ENCODE measurements at places on chromosomes 7 and 10.

DNA sequence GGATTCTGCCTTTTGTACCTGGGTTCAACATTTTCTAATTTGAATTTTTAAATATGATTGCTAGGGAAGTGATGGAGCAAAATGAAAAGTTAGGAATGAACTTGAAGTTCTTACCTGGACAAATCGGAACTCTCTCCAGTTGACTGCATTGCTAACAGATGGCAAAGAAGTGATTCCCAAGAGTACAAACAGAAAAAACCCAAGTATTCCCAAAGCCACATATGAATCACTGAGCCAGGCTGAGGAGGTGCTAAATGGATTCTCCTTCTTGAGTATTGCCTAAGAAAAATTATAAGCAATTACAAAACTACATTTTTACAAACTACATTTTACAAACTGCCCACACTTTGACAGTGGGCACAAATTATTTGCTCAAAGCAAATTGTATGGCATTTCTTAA lies 25.9 kb downstream of the STEAP4 start:
- no peak for DNase-seq

DNA sequence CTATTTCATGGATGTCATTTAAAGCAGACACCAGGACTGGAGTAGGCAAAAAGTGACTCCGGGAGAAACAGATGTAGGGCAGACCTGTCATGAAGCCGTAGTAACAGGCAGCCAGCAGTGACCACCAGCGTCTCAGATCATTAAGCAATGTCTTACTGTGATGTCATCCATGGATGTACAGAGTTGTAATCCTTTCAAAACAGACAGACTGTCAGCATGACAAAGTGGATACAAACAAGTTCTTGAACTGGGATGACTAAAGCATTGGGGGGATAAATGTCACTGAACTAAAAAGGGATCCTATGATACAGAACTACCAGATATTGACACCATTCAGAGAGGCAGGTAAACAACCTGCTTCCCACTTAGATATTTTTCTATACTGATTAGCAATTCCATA lies 675.5 kb downstream of the PARD3 start:
- DNase-seq = no peak

DNA sequence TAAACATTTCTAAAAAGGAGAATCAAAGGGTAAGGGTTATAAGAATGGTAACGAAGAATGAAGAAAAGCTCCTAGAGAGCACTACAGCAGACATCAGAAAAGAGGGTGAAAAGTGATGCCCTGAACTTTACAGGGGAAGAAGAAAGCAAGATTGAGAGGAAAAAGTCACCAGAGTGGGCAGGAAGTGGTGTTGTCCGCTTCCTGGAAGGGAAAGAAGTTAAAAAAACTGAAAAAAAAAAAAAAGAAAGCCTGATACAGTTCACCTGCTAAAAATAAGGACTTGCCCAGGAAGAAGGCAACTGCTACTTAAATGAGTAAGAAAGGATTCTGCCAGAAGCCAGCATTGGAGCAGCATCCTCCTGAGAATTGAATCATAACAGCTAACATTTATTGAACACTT lies 330.1 kb upstream of the PHF14 start:
- DNase-seq = no peak

GRCh38 chr7:127786184-127786583 lies 134.2 kb downstream of the SND1 start:
- no peak for DNase-seq

DNA sequence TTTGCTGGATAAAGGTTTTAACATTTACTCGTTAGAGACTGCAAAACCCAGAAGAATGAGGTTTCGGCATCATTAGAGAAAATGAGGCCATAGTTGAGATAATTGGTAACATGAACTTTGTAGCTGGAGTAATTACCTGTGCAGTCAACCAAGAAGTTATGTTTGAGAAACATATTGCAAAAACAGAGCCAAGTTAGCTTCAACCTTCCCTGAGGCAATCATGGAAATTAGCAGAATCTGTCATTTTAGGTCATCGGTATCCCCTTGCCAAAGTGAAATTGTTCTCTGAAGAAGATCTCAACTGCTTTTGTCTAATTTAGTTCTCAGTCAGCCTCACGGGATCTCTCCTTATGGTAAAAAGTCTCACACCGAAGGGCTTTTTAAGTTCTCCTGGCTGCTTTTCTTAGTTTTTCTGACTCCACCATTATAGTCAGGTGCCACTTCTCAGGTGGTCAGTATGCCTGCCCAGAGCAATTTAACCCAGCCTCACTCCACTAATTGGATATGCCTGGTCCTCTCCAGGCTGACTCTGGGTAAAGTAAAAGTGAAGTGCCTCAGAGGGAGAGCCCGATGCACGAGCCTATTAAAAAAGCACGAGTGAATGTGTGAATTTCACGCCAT lies 52.5 kb downstream of the NRCAM start:
- no peak for DNase-seq

DNA sequence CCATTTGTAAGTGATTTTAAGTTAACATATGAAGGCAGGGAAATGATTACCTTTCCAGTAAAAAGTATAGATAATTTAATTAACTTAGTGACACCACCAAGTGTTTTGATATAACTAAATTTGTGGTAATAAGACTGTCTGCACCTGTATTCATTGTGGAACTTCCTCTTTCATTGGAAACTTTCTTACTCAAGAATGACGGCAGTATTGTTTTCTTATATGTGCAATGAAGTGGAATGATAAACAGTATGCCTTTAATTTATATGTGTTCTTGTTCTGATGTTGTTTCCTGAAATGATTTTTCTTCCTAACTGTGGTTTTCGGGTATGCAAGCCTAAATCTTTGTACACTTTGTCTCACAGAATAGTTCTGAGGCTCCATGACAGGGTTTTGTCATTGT lies 46.4 kb downstream of the CASD1 start:
- DNase-seq = no peak

DNA sequence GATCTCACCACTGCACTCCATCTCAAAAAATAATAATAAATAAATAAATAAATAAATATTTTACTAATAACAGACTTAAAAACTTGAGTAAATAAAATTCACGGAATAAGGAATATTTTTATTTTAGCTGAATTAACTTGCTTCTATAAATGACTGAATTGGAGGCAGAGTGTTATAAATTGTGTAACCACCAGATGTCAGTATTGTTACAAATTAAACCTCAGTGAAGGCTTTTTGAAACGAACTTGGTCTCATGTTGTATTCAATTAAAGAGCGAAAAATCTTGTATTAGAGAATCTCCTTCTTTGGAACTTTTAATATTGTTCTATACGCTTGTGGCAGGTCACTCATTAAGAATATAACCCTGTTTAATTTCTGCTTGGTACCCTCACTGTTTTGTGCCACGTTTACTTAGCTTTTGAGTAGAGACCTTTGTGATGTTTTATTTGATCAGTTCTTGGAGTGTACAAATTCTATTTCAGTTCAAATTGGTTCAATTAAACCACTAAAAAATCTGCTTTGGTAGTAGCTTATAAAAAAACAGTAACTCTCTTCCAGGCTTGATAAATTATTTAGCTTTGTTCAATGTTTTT lies 45.6 kb upstream of the SCIN start:
- DNase-seq = no peak

DNA sequence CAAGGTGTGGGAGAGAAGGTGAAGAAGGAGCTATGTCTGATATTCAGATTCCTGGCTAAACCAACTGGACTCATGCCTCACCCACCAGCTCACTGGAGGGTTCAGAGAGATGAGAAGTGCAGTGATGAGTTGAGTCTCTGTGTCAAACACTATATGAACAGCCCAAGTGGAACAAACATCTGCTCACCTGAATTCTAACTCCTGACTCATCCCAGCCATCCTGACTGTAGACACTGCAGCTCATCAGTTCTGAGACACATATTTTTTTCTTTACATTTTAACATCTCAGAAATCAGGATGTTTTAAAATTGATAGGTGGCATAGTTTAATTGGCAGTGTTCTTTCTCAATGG lies 27.3 kb downstream of the GSDME start:
- DNase-seq = no peak

DNA sequence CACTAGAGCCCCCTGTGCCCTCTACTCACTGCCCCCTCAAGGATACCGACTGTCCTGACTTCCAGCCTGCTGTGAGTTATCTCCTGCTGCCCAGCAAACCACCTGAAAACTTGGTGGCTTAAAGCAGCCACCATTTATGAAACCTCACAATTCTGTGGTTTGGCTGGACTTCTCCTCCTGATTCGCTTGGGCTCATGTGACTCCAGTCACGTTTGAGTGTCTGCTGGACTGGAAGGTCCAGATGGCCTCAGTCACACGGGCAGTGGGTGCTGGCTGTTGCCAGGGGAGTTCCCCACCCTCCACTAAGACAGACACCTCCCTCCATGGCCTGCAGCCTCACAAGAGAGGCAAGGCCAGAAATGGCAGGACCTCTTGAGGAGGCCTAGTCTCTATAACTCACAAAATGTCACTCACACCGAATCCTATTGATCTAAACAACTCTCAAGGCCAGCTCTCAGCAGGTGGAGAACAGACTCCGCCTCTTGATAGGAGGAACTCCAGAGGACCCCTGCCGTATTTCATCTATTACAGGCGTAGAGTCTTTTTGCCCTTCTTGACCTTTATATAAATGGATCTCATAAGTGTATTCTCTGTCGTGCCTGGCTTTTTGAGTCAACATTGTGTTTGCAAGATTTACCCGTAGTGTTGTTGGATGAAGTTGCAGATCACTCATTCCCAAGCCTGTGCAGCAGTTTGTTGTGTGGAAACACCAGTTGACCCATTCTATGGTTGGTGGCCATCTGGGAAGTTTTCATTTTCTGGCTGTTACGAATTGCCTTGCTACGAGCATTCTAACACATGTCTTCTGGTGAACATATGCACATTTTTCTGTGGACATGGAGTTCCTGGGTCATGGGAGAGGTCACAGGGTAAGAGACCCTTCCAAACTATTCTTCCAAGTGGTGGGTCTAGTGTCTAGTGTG lies 48.3 kb downstream of the ZMIZ1 start:
- DNase-seq = no peak

DNA sequence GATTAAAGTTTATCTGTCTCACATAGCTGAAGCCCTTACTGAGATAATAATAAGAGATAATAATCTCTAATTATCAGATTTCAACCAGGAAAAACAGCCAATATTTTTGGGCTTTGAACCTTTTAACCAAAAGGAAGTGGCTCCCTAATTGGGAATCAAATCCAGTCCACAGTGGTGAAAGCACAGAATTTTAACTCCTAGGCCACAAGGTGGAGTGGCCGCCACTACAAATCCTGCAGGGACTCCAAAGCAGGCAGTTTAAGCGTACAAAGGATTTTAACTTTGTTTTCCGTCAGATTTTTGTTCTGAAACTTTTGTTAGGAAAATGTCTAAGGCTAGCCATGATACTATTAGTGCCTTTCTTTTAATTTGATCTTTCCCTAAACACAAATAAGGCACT lies 99.6 kb upstream of the CCNY start:
- no peak for DNase-seq

- DNase-seq = no peak
Observed at GRCh38 chr10:70898687-70899086, 10.3 kb upstream of the PCBD1 start.

DNA sequence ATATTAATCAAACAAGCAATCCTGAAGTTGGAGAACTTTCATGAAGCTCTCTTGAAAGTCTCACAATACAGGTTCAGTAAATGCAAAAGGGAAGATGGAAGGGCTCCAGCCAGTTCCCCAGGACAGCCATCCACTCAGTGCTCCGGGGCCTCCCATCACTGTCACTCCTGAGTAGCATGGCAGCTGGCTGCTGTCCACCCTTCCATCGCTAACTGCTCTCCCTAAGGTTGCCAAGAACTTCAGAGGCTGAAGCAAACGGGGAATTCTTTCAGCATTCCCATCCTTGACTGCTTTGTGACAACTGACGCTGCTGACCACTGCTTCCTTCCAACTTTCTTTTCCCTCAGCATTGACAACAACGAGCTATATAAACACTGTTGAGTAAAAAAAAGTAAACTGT lies 69.1 kb downstream of the VPS41 start:
- DNase-seq = no peak

DNA sequence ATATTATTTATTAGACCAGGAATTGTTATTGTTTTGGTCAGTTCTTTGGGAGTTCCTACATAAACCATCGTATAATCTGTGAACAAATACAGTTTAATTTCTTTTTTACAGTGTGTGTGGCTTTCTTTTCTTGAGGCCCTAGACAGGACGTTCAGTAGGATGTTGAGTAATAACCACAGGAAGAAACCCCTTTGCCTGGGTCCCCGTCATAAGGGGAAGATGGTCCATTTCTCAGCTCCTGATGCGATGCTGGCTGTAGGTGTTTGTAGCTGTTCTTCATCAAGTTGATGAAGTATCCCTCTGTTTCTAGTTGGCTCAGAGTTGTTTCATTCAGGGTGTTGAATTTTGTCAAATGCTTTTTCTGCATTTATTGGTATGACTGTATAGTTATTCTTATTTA lies 219.7 kb upstream of the ADARB2 start:
- no peak for DNase-seq

DNA sequence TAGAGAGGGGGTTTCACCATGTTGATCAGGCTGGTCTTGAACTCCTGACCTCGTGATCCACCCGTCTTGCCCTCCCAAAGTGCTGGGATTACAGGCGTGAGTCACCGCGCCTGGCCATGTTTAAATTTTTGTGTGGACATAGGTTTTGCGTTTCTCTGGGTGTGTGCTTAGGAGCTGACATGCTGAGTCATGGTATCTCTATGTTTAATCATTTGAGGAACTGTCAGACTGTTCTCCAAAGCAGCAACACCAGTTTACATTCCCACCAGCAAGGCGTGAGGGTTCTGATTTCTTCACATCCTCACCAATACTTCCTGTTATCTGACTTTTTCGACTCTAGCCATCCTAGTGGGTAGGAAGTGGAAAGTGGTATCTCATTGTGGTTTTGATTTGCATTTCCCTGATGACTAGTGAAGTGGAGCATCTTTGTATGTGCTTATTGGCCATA lies 153.7 kb downstream of the DNAJB6 start:
- no peak for DNase-seq

DNA sequence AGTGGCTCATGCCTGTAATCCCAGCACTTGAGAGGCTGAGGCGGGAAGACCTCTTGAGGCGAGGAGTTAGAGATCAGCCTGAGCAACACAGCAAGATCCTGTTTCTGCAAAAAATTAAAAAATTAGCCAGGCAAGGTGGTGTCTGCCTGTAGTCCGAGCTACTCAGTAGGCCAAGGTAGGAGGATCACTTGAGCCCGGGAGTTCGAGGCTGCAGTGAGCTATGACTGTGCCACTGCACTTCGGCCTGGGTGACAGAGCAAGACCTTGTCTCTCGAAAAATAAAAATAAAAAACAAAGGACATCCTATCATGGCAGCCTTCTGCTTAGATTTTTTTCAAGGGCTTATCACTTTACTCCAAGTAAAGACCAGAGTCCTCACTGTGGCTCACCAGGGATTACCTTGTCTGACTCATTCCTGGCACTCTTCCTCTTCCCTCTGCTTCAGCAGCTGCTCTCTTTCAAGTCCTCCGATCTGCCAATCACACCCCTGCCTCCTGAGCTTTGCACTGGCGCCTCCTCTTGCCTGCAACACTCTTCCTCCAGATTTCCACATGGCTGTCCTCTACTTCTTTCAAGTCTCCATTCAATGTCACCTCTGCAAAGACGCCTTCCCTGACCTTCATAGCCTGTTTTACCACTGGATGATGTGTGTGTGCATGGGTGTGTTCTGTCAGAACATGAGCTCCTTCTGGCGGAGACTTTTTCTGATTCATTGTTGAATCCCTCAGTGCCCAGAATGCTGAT lies 7.7 kb downstream of the PRTFDC1 start:
- peak; percentile 17 for DNase-seq
